H9 (cell line): ENCODE measurements at places on chromosomes 6 and 20. TPM values are rescaled to one million over a fixed set of nuclear protein-coding genes. Genes with fewer than 3 reads are reported as not detected.
A peak's percentile ranks its signal among the peaks of the same experiment; 100 is the strongest.

- peaks cover 2% of the 10 kb centered on the region; the same call in 1 of the 2 replicates for H3K4me1 ChIP-seq
- no peak for DNase-seq
- no peaks in the 10 kb centered on the region for H3K27me3 ChIP-seq
Observed at GRCh38 chr6:21001736-21002135, 467.5 kb downstream of the CDKAL1 start.

DNA sequence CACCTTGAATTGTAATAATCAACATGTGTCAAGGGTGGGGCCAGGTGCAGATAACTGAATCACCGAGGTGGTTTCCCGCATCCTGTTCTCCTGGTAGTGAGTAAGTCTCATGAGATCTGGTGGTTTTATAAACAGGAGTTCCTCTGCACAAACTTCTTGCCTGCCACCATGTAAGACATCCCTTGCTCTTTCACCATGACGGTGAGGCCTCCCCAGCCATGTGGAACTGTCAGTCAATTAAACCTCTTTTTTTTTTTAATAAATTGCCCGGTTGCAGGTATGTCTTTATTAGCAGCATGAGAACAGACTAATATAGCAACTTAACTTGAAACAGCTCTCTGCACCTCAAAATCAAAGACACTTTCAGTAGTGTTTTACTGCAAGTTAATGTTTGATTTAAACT, 121.6 kb downstream of the OGFRL1 start:
- no peaks in the 10 kb centered on the region for H3K27me3 ChIP-seq
- H3K4me1 ChIP-seq = peaks cover 7% of the 10 kb centered on the region; the same call in 1 of the 2 replicates
- no peak overlapping the region for H3K27ac ChIP-seq
- DNase-seq = no peak

- H3K4me1 ChIP-seq = peaks cover 6% of the 10 kb centered on the region; the same call in 1 of the 2 replicates
- no peak overlapping the region for H3K27ac ChIP-seq
- peaks cover 2% of the 10 kb centered on the region; the same call in 1 of the 3 replicates for H3K36me3 ChIP-seq
- DNase-seq = peak; percentile 45
- H3K27me3 ChIP-seq = no peaks in the 10 kb centered on the region
- H3K4me3 ChIP-seq = no peak overlapping the region
Observed at GRCh38 chr6:88730611-88731011, 232.8 kb downstream of the RNGTT start.

The RAB32 gene
- total RNA-seq = 4.7 and 4.9 TPM in 2 replicates

The PLN gene
- total RNA-seq = not detected in 2 replicates
